Stimulated activated CD8-positive, alpha-beta memory T cell treated with anti-CD3 and anti-CD28 coated beads, Interleukin-15, amount 100 ng/mL, for 24 hours (primary cell): ENCODE measurements at places on chromosomes 16 and 17.

- DNase-seq, result no peak
Measured at GRCh38 chr17:53133876-53134275, 688.9 kb upstream of the KIF2B start.

- no peak for DNase-seq
Measured at GRCh38 chr16:57140931-57141668, 44.7 kb downstream of the PSME3IP1 start.

DNA sequence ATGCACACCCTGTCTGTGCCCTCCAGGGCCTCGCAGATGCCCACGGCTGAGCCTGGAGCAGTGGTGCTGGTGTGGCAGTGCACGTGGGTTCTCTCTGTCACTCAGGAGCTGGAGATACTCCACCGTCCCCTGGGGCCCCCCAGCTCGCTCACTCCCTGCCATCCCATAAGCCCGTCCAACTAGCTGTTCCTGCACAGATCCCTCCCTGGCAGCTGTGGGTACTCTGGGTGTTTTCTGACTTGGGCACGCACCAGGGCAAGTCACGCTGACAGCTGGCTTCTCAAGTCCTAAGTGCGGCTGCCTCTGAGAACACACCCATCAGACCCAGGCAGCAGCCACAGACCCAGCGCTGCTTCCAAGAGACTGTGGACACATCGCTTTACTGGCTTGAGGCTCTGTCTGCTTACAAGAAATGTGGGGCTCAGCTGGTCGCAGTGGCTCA is 25.4 kb upstream of the ITGB4 start:
- no peak for DNase-seq

GRCh38 chr17:39094607-39095308 is 56.7 kb downstream of the PLXDC1 start:
- no peak for DNase-seq

DNA sequence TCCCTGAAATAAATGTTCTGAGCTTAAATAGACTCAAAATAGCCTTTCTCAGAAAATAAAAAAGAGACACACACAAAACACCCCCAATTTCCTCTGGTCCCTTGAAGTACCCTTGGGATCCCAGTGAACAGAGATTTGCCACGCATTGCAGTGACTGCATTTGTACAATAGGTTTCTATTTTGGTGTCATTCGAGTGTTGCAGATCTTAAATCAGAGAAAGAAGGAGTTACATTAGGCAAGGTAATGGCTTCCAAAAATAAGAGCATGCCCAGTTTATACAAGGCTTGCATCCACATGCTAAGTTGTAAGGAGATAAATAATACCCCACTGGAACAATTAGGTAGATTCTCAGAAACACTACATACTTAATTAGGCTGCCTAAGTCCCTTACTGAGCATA is 2.2 kb downstream of the TOX3 start:
- no peak for DNase-seq

- no peak for DNase-seq
Measured at GRCh38 chr16:80105160-80105559, 435.6 kb upstream of the DYNLRB2 start.

DNA sequence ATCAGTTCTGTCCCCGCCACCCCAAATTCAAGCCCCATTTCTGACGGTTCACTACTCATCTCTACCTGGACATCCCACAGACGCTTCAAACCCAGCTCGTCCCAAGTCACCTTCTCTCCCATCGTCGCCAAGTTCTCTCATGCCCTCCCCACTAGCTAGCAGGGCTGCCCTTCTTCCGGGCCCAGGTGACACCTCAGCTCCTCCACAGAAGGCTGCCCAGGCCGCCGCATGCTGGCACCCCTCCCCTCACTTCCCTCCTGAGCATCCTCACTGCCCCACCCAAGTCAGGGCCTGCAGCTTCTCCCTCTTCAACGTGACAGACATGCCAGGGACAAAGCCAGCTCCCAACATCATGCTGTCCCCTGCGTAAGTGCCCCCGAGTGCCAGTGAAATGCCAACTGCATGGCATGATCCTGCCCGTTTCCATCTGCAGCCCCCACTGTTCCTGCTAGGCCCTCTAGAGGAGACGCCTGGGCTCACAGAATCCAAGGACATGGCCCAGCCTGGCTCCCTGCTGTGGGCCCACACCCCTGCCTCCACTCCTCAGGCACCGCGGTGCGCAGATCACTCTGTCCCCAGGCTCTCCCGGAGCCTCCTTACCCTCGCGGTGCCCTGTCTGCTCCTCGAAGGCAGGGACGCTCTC is 5.9 kb downstream of the CYB561 start:
- no peak for DNase-seq

DNA sequence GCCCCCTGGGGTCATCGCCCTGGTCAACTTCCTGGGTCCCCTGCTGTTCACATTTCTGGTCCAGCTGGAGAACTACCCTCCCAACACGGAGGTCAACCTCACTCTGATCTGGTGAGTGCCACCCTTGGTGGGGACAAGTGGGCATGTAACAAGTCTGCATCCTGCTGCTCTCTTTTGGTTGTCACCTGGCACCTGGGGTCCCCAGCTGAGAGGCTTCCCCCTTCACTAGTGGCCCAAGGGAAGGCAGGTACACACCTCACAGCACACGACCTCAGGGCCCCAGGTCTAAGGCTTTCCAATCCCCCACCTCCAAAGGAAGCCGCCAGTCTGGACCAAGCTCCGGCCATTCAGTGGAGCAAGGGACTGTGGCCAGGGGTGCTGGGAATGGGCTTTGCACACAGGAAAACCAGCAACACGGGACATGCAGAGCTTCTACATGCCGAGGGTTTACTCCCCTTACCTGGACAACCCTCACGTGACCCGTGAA is 4.4 kb downstream of the TMC8 start:
- no peak for DNase-seq

GRCh38 chr16:18060351-18060750 is 276.2 kb downstream of the NPIPA8 start:
- DNase-seq, result no peak

DNA sequence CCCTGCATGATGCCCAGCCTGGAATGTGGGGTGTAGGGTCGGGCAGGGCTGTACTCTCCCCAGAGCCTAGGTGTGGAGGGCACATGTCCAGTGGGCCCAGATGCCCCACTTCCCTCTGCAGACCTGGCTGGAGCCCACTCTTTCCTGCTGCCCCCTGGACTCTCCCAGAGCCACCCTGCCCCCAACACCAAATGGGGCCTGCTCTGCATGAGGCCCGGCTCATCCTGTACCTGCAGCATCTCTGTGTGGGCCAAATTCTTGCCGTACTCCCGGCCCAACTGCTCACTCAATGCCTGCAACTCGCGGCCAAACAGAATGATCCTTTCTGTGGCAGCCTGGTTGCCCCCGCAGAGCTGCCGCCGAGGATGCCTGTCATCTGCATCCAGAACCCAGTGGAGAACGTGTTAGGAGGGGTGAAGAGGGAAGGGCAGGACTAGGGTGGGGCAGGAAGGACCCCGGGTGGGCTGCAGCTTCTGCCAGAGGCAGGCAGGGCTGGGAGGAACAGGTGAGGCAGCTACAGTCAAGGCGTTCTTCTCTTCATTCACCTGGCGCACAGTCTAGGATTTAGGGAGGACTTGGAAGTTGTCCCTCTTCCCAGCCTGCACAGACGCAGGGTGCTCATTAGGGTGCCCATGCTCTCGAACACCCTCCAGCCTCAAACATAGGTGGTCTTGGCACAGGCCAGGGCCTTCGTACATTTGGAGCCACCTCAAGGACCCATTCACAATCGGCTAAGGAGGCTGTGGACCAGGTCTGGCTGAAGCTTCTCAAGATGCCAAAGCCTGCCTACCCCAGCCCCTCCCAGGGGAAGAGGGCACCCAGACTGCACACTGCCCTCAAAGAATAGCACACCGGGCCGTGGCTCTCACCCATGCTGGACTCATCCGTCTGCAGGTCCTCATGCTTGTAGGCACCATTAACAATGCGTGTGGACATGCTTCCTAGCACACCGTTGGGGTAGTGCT is 8.7 kb upstream of the GFOD2 start:
- no peak for DNase-seq

- DNase-seq, result no peak
Measured at GRCh38 chr16:11349599-11350276, 4.5 kb downstream of the RMI2 start.

- DNase-seq, result no peak
Measured at GRCh38 chr16:51193879-51194278, 42.8 kb upstream of the SALL1 start.

DNA sequence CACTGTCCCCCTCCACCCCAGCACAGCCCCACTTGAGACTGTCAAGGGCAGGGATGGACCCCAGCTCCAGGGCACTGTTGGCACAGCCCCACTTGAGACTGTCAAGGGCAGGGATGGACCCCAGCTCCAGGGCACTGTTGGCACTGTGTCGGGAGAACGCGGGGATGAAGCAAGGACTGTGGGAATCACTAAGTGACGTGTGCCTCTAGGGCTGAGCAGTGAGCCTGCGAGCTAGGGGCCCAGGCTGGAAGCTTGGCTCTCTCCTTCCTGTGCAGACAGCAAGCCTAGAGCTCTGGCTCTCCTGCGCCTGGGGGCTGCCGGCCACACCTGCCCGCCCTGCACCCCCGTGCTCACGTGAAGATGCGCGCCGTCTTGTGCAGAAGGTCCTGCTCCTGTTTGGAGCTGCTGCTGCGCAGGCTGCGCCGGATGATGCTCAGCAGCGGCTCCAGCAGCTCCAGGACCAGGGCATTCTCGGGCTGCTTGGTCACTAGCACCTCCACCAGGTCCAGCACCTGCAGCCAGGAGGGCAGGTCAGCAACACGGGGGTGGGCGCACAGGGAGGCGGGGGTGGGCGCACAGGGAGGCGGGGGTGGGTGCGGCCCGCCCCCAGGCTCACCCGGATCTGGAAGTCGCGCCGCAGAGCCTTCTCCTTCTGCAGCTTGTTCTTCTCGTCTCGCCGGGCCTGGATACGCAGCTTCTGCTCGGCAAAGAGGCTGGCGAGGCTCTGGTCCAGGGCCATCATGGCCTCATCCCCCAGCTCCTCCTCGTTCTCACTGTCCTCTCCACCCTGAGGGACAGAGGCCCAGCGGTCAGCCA is 10.8 kb downstream of the MYBBP1A start:
- DNase-seq, result no peak

DNA sequence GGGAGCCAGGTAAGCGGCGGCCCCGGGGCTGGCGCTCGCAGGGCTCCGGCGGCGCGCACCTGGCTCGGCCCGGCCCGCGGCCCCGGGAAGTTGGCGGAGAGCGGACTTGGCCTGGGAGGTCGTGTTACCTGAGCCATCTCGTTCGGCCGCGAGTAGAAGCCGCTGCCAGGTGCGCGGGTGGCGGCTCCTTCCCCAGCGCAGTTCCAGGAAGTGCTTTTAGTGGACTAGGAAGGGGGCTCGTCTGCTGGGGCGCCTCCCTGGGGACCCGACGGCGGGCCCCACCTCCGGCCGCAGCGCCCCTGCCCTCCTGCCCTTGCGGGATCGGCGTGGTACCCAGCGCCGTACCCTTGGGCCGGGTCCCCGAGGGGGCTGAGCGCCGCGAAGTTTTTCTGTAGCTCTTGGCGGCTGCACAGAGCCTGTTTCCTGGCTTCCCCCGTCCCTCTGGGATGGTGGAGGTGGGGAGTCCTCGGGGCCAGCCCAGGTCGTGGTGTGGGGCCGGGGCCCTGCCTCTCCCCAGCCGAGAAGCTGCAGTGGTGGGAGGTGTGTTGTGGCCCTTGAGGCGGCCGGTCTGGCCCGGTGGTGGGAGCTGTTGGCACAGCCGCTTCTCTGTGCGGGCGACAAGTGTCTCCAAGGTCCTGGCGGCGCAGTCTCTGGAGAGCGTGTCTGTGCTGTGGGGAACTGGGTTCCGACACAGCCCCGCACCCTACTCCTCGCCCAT is 96.9 kb downstream of the RAB11FIP4 start:
- no peak for DNase-seq

GRCh38 chr17:65930140-65930730 is 261.7 kb downstream of the CEP112 start:
- DNase-seq, result no peak

DNA sequence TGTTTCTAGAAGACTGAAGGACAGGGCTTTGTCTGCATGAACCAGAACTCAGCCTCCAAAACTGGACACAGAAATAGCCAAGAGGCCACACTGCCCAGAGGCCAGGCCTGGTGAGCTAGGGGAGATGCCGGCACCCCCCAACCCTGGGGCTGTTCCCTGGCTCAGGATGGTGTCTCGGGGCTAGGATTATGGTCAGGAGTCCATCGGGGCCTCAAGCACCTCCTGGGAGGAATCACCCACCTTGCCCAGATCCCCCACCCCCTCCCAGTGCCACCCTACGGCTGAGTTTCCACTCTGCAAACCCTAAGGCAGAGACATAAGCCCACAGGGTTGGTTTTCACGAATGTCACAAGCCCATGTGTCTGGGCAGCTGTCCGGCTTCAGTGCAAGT is 37.2 kb downstream of the SLC7A5 start:
- DNase-seq, result no peak

DNA sequence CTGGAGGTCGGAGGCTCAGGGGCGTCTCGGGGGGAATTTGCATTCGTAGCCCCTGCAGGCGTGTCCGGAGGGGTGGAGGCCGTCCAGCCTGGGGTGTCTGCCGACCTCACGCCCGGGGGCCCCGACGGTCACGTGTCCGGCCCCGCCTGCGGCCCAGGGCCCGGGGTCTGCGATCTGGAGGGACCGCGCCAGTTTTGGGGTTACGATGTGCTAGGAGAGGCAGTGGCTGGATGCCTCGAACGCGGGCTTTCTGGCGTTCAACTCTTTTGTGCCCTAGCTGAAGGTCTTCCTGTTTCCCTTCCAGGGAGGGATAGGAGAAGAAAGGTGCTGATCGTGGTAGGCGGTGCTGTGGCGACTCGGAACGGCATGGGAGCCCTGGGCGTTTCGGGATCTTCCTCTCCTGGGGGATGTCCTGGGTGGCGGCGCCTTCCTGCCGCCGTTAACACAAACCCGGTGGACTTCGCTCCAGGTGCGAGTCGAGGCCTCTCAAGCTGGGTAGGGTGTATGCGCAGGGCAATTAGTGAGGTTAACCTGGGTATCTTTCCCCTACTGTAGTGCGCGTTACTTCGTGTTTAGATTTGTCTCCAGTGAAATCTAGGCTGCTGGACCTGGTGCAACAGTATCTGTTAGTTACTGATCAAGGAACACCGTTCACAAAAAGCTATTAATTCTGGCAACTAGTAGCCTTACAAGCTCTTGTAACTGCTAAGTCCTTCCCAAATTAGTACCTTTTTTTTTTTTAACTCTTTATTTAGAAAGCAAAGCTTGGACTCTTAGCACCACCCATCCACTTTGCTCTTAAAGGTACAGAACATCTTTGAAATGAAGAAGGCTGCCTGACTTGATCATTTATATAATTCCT is 1.3 kb downstream of the AKAP1 start:
- no peak for DNase-seq

- no peak for DNase-seq
Measured at GRCh38 chr16:1942047-1942809, 771 bp downstream of the MSRB1 start.
